ENCODE measurements at places on chromosomes 2 and 18.

DNA sequence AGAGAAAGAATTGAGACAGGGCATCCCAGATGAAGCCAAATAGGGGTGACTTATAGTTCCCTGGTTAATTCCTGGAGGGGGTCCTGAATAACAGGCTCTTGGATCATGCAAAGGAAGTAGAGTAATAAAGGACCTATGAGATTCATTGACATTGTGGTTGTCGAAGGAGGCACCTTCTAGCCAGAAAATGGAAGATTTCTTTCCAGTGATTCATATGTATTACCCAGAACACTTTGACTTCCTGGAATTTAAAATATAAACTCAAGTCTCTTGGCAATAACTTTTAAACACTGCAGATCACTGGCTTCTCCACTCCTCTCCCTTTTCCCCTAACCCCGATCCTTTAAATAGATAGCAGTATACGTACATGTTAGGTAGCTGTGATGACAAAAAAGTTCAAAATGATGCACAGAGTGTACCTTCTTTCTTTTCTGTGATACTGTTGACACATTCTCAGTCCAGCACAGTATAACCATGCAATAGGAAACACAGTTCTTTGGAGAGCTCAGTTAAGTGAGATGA is 211.8 kb downstream of the LTBP1 start:
- no peak for DNase-seq

GRCh38 chr2:204264621-204265140 is 280.6 kb upstream of the PARD3B start:
- DNase-seq: no peak

DNA sequence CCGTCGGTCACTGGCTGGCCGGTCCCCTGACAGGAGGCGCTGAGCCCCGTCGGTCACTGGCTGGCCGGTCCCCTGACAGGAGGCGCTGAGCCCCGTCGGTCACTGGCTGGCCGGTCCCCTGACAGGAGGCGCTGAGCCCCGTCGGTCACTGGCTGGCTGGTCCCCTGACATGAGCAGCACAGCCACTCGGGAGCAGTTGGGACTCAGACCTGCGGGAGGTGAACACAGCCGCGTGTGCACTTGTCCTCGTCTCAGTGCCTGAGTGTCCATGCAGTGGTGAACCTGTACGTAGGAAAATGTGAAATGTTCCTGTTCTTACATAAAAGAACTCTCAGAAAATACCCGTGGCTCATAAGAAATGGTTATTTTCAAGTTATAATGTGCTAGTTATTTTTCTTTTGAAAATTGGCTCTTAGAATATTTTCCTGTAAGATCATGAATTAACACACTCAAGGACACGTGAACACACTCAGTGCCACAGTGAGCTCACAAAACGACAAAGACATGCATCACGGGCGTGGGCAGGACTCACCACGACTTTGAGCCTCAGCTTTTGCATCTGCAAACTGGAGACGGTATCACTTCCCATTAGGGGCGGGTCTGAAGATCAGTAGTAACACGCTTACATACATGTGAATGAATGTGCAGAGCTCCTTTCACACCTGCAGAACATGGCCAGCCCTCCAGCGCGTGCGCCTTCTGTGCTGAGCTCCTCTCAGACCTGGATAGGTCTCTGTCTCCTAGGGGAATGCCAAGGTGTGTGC is 21.1 kb upstream of the NFATC1 start:
- no peak for DNase-seq

DNA sequence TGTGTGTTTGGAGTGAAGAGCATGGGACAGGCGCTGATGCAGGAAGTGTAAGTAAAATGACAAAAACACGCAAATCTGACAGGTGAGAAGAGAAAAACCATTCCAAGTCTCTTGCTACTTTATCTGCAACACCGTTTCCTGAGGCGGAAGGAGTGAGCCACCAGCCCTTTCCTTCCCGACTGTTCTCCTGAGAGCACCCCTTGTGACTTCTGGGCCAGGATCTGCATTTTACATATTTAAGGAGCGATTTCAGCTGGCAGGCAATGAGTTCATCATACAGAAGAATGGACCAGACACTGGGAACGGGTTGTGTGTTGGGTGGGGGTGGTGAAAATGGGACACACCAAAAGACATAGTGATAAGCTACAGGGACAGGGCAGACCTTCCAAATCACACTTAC is 277.3 kb downstream of the TGIF1 start:
- no peak for DNase-seq

GRCh38 chr2:17476064-17476463 is 42.2 kb downstream of the RAD51AP2 start:
- no peak for DNase-seq
